Central memory CD4-positive, alpha-beta T cell (primary cell): ENCODE measurements at places on chromosomes 12 and 14.
A peak's percentile ranks its signal among the peaks of the same experiment; 100 is the strongest.

- DNase-seq, result peak; percentile 36
Measured at GRCh38 chr14:32254952-32255679, 52.0 kb upstream of the RNU6-8 start.

- no peak for DNase-seq
Measured at GRCh38 chr12:25767606-25768005, 190.9 kb upstream of the RASSF8 start.

DNA sequence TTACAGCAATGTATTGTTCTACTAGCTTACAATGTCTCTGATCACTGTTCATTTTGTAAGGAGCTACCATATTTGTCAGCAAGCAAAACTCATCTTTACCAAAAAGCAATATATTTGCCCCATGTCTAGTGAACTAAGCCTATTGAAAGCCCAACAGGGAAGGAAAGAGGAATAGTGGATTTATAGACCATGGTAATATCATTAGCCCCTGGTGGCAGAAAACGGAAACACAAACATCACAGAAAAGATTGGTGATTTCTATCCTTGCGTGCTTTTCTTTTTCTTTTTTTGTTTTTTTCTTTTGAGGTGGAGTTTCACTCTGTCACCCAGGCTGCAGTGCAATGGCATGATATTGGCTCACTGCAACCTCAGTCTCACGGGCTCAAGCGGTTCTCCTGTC is 1562.4 kb upstream of the TMEM132C start:
- DNase-seq, result no peak

- no peak for DNase-seq
Measured at GRCh38 chr12:129873111-129873832, 30.6 kb downstream of the TMEM132D start.

DNA sequence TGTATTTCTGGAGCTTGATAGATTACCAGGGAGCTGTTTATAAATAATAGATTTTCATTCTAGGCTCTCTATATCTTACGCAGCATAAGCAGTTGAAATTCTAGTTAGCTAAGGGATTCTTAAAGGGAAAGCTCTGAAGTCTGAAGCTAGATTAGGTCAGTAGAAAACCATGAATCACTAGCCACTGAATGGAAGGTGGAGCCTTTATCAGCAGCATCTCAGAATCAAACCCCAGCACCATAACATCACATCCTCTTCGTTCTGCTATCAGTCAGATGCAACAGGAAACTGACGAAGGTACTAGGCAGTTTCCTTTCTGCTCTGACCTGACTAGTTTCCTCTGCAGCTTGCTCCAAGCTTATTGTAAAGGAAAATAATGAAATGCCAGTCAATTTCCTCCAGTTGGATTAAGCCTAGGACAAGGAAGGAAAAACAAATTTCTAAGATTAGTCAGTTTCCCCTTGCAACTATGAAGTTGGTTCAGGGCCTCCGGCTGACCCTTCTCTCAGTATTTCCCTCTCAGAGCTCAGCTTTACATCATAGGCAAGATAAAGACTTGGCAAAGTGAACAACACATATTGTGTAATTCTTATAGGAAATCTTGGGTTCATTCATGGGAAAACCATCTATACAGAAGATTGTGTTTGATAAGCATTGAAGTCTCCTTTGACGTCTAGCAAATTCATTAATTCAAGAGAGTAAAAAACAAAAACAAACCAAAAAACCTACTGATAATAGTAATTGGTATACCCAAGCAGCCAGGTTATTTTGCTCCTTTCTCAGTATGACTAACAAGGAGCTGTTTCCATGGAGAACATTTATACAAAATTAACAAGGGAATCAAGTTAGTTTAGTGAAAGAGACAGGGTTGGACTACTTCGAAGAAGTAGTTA is 43.4 kb upstream of the CFAP54 start:
- peak; percentile 89 for DNase-seq

- no peak for DNase-seq
Measured at GRCh38 chr12:5094986-5095385, 51.3 kb downstream of the KCNA5 start.

DNA sequence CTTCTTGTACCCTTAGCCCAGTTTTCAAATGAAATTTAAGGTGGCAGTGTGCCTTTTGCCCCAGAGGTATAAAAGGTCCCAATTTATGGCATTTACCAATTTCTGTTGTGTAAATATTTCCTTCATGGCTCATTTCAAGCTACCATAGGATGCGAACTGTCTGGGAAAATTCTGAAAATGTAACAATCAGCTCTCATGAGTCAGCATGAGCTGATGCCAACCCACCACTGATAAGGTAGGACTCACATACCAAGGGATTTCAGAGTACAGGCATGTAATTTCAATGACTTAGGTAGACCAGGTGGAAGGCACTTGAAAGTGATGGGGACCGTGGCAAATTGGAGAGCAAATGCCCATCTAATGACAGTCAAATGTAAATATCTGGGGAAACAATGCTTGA is 169.5 kb downstream of the TTC8 start:
- DNase-seq, result no peak

GRCh38 chr12:93094988-93095737 is 166.1 kb upstream of the EEA1 start:
- no peak for DNase-seq

DNA sequence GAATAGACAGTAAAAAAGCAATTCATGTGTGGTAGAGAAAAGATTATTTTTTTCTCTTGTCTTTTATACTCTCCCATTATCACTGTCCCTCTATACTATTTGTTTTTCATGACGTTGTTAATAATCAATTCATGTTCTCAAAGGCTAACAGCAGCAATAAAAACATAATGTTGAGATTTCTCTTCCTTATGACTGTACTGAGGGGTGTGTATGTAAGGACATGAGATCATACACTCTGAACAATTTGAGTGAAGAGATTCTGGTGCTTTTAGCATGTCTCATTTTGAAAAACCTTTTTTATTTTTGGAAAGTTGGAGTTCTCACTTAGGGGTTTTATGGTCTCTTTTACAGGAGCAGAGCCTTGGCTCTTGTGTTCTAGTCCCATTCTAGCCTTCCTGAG is 3.8 kb upstream of the TSPAN8 start:
- no peak for DNase-seq

- DNase-seq, result peak; percentile 8
Measured at GRCh38 chr12:57604992-57605810, 577 bp downstream of the DTX3 start.

DNA sequence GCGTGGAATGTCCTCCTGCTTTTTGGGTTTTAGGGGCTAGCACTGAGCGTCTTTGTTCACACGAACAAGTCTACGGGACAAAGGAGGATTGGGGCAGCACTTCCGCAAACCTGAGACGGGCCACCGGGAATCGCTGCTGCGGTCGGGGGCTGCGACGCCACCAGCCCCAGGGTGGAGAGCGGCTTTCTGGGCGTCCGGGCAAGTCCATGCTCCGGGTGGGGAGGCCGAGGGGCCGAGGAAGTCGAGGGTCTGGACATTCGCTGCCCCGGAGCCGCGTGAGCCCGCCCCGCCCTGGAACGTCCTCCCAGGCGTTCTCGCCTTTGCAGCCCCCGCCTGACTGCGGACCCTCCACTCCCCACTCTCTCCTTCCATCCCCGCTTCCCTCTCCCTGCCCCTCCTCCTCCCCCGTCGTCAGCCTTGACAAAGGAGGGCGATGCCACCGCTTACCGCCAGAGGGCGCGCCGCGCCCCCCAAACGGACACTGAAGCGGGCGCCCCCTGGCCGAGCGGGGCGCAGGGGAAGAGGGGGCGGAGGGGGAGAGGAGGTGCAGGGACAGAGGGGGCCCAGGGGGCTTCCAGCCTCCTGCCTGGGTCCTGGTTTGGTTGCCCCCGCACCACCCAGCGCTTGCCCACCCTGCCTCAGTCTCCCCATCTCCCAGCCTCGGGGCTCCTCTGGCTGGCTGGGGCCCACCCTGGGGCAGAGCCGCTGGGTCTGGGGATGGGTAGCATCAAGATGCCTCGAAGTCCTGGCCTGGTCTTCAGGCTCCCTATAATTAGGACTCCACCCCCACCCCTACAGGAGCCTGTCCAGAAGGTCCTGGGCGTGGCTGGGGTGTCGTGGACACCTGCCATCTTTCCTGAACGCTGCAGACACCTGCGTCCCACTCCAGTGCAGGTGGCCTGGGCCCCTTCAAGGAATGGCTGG is 39.1 kb upstream of the INF2 start:
- DNase-seq, result peak; percentile 30

GRCh38 chr14:40697231-40697630 is 909.4 kb upstream of the LRFN5 start:
- no peak for DNase-seq

DNA sequence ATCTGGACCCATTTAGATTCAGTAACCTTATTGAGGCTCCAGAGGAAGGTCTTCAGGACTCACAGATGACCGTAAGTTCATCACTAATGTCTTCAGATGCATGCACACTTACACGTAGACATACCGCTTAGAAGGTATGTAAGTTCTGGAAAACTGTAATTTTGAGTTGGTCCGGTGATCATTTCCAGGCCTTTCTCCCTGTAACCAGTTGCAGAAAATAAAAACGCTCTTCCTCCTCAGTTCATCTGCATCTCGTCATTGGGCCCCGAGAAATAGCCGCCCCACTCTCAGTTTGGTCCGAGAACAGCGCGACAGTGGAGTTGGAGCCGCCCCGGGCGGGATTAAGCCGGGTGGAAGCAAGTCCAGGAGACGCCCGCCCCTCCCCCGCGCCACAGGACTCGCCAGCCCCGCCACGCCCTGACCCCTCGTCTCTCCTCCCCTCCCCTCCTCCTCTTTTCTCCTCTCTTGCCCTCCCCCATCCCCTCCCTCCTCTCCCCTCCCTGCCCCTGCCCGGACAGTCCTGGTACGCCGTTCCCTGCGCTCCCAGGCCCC is 83.7 kb downstream of the TNFAIP2 start:
- no peak for DNase-seq

- no peak for DNase-seq
Measured at GRCh38 chr14:21711360-21711961, 37.8 kb upstream of the OR4E1 start.

DNA sequence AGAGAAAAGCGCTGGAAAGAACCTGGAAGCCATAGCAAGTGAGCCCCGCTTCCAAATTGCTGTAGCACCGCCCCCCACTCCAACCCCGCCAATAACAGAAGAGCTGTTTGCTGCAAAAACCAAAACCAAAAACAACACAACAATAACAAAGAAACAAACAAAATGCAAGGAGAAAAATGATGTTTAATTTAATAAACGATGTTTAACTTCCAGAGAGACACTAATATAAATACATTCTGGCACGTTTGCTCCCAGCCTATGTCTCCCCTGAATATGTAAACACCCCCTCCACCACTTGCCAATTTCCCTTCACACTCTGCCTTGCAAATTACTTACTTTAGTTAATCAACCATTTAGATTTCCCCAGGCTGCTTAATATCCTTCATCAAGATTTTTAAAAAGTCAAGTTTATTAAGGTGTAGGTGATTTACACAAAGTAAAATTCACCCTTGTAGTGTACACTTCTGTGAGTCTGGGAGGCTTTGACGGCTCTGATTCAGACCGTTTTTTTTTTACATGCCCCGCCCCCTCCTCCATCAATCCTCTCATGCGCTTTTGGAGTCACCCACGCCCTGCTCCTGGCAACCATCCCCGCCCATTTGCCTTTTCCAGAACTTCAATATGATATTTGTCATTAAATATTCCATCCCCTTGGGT is 482 bp upstream of the IFI27L2 start:
- peak; percentile 9 for DNase-seq

- DNase-seq, result no peak
Measured at GRCh38 chr14:75979071-75979571, 2.7 kb downstream of the TGFB3 start.

DNA sequence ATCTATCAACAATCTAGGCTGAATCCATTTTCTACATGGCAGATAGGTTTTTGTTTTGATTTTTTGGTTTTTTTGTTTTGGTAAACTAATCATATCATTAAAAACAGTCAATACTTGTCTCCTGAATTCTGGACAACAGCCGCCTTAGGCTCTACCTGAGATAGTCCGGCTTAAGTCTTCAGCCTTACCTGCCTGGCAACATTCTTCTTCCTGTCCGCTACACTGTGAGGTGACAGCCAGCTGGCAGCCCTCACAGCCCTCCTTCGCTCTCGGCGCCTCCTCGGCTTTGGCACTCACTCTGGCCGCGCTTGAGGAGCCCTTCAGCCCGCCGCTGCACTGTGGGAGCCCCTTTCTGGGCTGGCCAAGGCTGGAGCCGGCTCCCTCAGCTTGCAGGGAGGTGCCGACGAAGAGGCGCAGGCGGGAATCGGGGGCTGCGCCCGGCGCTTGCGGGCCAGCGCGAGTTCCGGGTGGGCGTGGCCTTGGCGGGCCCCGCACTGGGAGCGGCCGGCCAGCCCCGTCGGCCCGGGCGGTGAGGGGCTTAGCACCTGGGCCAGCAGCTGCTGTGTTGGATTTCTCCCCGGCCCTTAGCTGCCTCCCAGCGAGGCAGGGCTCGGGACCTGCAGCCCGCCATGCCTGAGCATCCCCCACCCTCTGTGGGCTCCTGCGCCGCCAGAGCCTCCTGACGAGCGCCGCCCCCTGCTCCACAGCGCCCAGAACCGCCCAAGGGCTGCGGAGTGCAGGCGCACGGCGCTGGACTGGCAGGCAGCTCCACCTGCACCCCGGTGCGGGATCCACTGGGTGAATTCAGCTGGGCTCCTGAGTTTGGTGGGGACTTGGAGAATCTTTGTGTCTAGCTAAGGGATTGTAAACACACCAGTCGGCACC is 49.0 kb downstream of the MDGA2 start:
- DNase-seq, result no peak

- DNase-seq, result no peak
Measured at GRCh38 chr12:76706761-76707160, 57.2 kb upstream of the ZDHHC17 start.

DNA sequence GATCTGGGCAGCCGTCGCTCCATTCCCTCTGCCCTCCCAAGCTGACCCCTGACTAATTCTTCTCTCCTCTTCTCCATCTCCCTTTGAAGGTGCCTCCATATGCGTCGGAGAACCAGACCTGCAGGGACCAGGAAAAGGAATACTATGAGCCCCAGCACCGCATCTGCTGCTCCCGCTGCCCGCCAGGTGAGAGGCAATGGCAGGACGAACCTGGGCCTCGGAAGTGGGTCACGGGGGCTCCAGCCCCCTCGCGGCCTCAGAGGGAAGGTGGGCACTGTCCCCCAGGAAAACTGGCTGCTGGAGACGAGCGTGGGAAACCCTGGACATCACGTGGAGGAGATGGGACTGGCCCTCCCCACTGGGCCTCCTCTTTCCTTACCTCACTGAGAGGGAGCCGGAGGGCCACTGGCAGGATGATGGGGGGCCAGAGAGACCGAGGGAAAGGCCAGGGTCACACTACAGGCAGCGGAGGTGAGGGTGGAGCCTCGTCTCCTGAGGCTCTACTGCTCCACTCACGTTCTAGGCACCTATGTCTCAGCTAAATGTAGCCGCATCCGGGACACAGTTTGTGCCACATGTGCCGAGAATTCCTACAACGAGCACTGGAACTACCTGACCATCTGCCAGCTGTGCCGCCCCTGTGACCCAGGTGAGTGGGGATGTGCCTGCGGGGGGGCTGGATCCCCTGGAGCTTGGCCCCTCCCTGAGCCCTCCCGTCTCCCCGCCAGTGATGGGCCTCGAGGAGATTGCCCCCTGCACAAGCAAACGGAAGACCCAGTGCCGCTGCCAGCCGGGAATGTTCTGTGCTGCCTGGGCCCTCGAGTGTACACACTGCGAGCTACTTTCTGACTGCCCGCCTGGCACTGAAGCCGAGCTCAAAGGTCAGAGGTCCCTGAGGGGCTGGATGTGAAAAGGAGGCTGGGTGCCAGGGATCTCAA is 806 bp downstream of the LTBR start:
- DNase-seq, result no peak
